Muscle of arm (tissue), 14 donors: ENCODE measurements at places on chromosomes 2 and 18. TPM values are rescaled to one million over a fixed set of nuclear protein-coding genes. Genes with fewer than 3 reads are reported as not detected.
A peak's percentile ranks its signal among the peaks of the same experiment; 100 is the strongest.

DNA sequence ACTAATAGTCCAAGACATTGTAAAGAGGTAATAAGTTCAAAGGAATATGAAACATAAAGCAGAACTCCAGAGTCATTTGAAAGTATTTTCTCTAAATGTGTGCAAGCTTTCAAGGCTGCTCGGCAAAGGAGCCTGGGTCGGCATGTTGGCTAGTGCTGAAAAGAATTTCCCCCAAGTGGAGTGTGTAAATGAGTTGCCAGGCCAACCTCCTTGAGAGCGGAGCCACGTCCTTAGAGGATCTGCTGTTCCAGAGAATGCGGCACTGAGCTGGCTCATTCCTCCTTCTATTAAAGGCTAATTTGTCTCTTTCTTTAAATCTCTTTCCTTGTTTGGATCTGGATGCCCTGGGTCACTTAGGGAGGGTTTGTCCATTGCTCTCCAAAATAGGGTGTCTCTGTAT, 127.5 kb downstream of the RDH14 start:
- DNase-seq: no peak

- DNase-seq: no peak
Measured at GRCh38 chr18:49490246-49490762, 3.3 kb upstream of the C18orf32 start.

- no peak for DNase-seq
Measured at GRCh38 chr18:79681484-79682387, 2.1 kb downstream of the CTDP1 start.

DNA sequence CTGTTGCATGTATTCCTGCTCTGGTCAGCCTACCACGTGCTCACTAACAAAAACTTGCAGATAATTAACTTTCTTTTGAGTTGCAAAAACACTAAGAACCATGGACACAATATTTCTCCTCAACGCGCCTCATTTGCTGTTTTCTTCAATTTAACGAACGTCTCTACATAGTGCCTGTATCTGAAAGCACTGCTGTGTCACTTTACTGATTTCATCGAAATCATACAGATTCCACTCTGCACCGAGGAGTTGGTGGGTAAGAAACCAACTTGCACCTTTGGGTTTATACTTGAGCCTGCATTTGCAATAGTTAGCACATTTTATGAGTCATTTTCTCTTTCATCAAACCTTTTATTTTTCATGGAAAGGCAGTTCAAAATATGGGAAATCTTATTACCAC, 145.8 kb downstream of the DCDC2C start:
- DNase-seq: no peak

GRCh38 chr18:11849841-11850634, 1.2 kb upstream of the CHMP1B start:
- peak; percentile 55 for DNase-seq

PLA2R1 gene
- not detected for polyA plus RNA-seq

- no peak for DNase-seq
Measured at GRCh38 chr2:59754011-59754735, 799.3 kb downstream of the BCL11A start.

GRCh38 chr2:219471476-219472371, 27.0 kb upstream of the GMPPA start:
- no peak for DNase-seq

DNA sequence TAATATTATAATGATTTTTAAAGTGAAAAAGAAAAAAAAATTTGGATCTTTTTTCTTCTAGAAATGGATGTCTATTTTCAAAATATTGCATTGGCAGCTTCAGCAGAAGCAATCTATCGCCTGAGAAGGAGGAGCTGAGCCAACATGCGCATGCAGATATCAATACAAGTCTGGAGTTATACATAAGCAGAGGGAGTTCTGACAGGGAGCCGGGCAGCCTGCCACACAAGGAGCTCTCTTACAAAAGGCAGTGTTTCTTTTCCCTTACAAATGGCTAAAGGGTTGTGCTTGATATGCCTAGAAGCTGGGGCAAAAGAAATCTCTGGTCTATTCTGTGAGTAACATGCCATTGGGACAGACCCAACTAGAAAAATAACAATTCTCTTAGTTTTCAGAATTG, 291.9 kb upstream of the TRIB2 start:
- DNase-seq: peak; percentile 18

DNA sequence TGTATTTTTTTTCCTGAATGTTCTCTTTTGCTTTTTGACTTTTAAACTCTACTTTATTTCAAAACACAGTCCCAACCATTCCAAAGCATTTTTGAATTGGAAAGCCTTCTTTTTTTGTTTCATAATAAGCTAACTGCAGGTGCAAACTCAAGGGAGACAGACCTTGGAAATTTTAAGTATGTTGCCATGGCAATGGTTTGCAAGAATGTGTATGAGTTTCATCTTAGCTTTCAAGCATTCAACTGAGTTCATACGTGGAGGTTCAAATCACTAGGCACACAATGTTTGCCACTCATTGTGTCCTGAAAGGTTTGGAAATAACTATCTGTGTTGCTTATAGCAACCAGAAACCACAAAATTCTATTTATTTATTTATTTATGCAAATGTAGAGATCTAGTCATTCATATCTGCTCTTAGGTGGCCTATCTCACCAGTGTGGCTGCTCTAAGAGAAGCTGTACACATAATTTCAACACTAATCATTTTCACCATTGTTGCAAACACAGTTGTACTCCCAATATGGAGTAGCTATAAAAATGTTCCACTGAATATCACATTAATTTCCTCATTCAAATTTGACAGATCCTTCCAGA, 805.7 kb upstream of the FSHR start:
- peak; percentile 72 for DNase-seq

ASPRV1 gene
- polyA plus RNA-seq: 1.8 TPM
